Small intestine (tissue), 16 donors: ENCODE measurements at places on chromosomes 12 and 14. TPM values are rescaled to one million over a fixed set of nuclear protein-coding genes. Genes with fewer than 3 reads are reported as not detected.

GRCh38 chr12:12180136-12180535 lies 86.7 kb downstream of the LRP6 start:
- no peak overlapping the region for H3K27ac ChIP-seq
- H3K4me1 ChIP-seq = no peaks in the 10 kb centered on the region
- H3K36me3 ChIP-seq = peaks cover 5% of the 10 kb centered on the region
- H3K4me3 ChIP-seq = no peak overlapping the region
- H3K27me3 ChIP-seq = no peaks in the 10 kb centered on the region

GRCh38 chr14:24143511-24143910 lies 2.1 kb upstream of the EMC9 start:
- no peak overlapping the region for H3K4me3 ChIP-seq
- peaks cover 22% of the 10 kb centered on the region for H3K36me3 ChIP-seq

DNA sequence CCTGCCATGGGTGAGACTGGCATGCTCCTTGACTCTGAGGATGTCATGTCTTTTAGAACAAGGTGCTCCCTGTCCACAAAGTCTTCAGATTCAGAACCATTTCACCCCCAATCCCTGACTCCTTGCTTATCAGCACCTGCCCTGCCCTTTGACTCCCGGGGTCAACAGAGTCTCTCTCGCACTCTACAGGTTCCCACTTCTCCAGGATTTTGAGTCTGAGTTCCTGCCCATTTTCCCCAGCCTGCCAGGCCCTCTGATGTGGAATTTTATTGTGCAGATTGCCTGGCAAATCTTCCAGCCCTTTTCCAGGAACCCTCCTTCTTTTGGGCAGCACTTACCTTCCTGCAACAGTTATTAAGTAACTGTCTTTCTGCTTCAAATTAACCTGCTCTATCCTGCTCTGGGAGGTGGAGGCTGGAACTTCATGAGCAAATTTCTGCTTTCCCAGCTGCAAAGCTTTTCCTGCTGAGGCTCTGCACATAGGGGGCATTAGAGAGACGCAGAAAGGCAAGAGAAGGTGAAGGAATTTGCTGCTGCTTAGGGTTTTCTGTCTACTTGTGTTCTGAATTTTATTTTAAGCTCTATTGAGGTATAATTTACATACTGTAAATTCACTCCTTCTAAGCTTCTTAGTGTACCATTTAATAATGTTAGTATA lies 259.1 kb downstream of the PCNX1 start:
- DNase-seq = peak; percentile 71
- H3K4me3 ChIP-seq = no peak overlapping the region
- peaks cover 2% of the 10 kb centered on the region for H3K4me1 ChIP-seq
- no peaks in the 10 kb centered on the region for H3K27me3 ChIP-seq
- no peak overlapping the region for H3K27ac ChIP-seq

GRCh38 chr14:38342803-38343202 lies 86.9 kb upstream of the CLEC14A start:
- H3K36me3 ChIP-seq = no peaks in the 10 kb centered on the region
- H3K27ac ChIP-seq = no peak overlapping the region
- DNase-seq = no peak
- H3K4me1 ChIP-seq = no peaks in the 10 kb centered on the region
- no peaks in the 10 kb centered on the region for H3K27me3 ChIP-seq
- H3K4me3 ChIP-seq = no peak overlapping the region

The WSCD2 gene
- polyA plus RNA-seq = not detected

The PRB2 gene
- not detected for polyA plus RNA-seq
